ENCODE measurements at places on chromosomes 1 and 21. TPM values are rescaled to one million over a fixed set of nuclear protein-coding genes. Genes with fewer than 3 reads are reported as not detected.

RIPPLY3 gene
- 0.16 TPM for polyA plus RNA-seq

MEGF6 gene
- polyA plus RNA-seq: 35.2 TPM

APH1A gene
- polyA plus RNA-seq: 102 TPM

NPHS2 gene
- 0.02 TPM for polyA plus RNA-seq

NBPF12 gene
- polyA plus RNA-seq: 11.8 TPM
